C1 segment of cervical spinal cord (tissue), 14 donors: ENCODE measurements at places on chromosomes 4 and X.

GRCh38 chrX:133681421-133681820 is 266.1 kb upstream of the GPC4 start:
- no peak for DNase-seq

DNA sequence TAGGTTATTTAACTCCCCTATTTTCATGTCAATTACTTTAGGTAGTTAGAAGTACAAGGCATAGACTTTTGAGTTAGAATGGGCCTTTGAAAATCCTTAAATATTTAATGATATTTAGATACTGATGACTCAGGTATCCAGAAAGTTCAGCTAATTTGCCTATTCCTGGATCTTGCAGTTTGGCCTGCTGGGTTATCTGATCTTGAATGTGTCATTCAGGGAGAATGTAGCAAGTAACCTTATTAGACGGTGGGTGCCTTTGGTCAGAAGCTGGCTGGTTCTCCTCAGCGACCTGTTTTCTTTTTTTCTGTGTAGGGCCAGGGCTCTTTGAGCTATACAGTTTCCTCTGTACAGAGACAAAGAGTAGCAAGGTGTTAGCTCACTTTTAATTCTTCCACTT is 42.0 kb downstream of the MTM1 start:
- DNase-seq, result no peak

- DNase-seq, result no peak
Measured at GRCh38 chr4:83335701-83336100, 1.1 kb upstream of the HPSE start.

DNA sequence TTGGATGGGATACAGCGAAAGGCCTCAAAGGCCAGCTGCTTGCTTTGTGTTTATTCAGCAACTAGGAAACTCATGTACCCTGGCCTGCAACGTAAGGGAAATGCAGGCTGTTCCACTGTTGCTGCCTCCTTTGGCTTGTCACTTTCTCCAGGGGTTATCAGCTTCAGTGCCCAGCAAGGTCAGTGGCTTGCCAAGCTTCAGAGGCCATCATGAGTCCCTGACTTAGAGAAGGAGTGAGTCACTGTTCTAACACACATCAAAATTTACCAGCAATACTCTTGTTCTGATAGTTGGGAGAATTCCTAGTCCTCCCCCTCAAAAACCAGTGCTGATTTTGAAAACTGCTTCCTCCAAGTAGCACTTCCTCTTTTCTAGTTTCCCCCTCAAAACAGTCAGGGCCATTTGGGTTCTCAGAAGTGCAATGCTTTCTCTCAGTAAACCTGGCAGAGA is 250.8 kb downstream of the ARHGAP24 start:
- no peak for DNase-seq

- DNase-seq, result no peak
Measured at GRCh38 chr4:62003695-62004094, 803.6 kb downstream of the ADGRL3 start.

DNA sequence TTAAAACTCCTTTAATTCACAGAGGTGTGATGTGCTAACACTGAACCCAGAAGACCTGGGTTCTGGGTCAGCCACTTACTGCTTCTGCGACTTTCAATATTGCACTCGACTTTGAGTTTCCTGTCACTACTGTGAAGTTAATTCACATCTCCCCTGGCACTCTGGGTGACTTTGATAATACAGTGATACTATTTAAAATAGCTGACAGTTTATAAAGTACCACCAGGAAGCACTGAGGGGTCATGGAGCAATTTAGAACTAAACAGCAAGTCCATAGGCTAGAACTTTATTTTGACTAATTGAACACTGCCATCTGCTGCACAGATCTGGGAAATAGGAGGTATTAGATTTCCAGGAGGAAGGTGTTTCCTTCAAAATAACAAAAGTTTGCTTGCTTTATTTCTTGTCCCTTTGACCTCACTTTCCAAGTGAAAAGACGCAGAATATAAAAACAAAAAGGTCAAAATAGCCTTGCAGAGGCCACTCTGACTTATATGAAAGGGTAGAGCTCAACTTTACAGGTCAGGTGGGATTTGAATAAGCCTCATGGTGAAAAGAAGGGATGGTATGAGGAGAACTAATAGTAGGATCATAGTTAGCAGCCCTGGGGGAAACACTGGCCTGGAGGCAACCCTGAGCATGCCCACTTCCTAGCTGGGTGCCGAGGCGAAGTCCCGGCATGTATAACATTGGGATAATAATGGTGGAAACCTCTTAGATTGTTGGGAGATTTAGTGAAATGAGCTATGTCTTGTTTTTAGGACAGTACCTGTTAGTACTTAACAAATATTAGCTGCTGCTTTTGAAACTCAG is 53.4 kb downstream of the ZNF518B start:
- DNase-seq, result peak; percentile 6

GRCh38 chr4:128322311-128322710 is 34.7 kb upstream of the PGRMC2 start:
- DNase-seq, result no peak

DNA sequence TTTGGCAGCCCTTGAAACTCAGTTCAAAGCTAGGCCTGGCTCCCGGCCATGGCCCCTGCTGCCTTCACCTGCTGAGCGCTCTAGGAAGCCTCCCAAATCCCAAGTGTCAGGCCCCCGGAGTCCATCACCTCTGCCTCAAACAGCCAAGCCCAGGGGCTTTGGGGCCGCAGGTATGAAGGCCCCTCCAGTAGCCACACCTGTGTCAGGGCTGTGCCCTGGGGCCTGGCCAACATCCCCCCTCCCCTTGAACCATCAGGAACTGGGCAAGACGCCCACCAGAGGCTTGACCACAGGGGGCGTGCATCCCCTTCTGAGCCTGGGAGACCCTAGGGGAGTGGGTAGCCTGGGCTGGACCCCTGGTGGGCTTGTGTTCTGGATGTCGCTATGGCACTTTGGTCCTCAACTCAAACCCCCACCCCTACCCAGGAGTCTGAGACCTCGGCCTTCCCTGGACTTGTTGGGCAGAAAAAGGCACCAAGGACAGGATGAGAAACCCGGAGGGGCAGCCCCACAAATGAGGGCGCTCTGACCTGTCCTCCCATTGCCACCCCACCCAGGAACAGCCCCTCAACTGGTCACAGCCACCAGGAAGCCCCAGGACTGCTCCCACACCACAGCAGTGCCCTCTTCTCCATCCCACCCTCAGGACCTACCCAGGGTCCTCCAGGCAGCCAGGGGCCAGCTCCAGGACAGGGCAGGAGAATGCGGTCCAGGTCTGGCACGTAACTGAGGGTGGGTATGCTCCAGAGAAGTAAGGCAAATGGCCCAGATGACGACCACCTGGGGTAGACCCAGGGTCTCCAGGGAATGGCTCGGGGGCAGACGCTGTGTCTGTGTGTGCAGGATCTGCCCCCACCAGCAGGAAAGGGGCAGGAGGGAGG is 4.2 kb upstream of the SLBP start:
- no peak for DNase-seq
